Activated T-cell treated with anti-CD3 and anti-CD28 coated beads for 1 hour (primary cell): ENCODE measurements at places on chromosomes 6 and 20.

- DNase-seq = no peak
These were observed 228.8 kb downstream of the TFAP2C start for GRCh38 chr20:56857950-56858349.

GRCh38 chr6:151075527-151075926 lies 164.2 kb upstream of the AKAP12 start:
- no peak for DNase-seq

- no peak for DNase-seq
These were observed 196.1 kb downstream of the UBE3D start for GRCh38 chr6:82869493-82869892.

DNA sequence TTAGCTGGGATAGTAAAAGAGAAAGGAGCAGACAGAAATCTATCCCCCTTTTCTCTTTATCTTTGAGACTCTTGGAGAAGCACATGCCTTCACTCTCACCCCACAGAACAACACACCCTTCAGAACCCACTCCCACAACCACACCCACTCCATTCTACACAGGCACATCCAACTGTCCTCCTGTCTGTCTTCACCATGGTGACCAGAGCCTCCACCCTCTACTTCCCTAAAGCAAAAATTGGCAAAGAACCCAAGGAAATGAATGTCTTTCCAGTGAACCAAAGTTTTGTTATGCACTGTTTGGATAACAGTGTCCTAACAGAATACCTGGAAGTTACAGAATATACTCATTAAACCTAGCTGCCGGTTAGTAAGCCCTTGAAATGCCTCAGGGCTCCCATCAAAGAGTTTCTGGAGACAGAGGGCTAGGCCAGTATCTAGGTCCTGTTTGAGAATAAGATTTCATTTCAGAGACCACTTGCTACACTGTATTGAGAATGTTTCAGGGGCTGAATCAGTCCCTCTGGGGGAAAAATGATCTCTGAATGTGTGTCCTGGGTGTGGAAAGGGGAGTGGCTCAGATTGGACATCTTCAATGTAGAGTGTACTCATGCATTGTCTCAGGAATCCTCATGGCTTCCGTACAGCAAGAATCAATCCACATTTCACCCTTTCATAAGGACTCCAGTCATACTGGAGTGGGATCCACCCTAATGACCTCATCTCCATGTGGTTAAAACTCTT lies 101.1 kb downstream of the LY86 start:
- no peak for DNase-seq
